SHP77 treated with DMSO at 0.1 percent for 48 hours (cell line): ENCODE measurements at places on chromosomes 4 and X.

DNA sequence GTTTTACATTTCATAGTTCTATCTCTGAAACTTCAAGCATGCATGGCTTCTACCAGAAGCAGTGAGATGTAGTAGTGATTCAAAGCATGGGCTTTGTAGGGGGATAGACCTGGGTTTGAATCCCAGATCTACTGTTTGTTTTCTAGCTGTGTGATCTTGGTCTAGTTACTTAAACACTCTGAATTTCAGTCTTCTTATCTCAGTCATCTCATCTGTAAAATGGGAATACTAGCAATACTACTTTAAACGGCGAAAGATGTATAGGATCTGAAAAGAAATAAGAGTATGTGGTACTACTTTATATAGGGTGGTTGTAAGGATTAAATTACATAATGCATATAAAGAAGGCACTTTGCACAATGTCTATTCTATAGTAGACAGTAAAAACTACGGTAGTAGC is 20.0 kb upstream of the RNF128 start:
- DNase-seq, result no peak

- no peak for DNase-seq
Measured at GRCh38 chr4:86223472-86223871, 136.4 kb downstream of the MAPK10 start.

DNA sequence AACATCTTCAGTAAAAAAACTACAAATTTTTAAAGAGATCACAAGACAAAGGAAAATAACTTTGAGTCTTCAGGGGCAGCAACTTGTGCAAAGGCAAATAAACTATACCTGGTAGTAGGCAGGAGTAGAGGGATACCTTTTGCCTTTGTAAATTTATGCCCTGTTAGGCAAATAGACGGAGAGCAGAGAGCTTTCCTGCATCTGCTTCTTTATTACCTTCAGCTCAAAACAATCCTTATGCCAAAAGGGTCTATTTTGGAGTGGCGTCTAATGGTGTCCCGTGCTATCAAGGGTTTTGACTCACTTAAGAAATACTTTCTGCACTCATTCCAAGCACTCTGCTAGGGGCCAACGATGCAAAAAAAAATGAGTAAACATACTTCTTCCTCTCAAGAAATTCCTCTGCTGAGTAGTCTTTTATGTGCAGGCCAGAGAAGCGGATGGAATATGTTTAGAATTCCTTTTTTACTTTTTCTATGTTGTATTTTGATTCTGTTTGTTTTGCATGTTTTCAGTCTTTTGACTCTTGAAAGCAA is 131.9 kb downstream of the ANXA5 start:
- DNase-seq, result no peak

- DNase-seq, result peak; percentile 42
Measured at GRCh38 chr4:53906606-53907190, 157.7 kb downstream of the CHIC2 start.

DNA sequence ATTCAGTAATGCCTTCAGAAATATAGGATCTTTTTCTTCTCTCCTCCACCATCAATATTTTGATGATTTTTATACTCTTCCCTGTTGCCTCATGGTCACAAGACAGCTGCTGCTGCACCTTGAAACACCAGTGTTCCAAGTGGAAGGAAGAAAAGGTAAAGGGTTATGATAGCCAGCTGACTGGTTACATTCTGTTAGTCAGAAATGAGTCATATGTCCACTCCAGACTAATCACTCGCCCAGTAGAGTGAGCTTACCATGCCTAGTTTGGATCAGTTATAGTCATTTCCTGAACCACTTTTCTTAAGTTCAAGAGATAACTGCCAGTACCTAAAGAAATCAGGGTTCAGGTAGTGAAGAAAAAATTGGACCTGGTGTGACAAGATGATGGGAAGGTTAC is 532.3 kb upstream of the SMIM31 start:
- no peak for DNase-seq

DNA sequence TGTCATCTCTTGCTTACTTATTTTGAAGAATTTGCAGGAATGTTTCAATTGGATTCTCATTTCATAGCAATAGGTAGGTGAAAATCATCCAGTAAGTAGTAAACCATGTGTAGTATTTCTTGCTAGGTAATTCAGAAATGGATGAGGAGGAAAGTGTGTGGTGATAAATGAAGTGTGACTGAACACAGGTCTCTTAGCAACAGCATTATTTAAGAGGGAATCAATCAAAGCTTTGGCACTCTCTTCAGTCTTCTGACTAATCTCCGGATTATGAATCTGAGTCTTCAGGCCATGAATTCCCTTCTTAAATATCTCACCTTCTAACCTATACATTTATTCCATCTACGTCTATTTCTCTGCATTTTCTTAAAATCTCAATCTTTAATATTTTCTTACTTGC is 55.8 kb upstream of the ARHGAP24 start:
- no peak for DNase-seq

DNA sequence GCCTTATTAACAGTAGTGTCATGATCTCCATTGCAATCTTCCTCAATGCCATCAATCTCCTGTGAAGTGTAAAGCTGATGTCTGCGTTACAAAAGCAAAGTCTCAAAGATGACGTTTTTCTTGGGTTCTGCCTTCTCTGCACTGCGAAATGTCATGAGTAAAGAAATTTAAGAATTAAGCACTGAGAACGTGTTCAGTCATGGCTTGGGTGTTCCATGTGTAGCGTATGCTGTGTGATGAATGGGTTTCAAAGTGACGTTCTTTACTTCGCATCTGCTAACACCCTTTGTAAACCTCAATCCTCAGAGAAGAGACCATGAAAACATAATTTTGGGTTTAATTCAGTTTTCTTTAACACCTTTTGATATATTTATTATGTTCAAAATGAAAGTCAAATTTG is 999 bp downstream of the NAP1L5 start:
- no peak for DNase-seq

GRCh38 chr4:186752325-186752724 is 28.7 kb upstream of the FAT1 start:
- DNase-seq, result no peak

GRCh38 chrX:47380268-47380667 is 9.9 kb downstream of the ZNF157 start:
- no peak for DNase-seq

GRCh38 chr4:22857411-22857810 is 164.7 kb downstream of the GBA3 start:
- no peak for DNase-seq

DNA sequence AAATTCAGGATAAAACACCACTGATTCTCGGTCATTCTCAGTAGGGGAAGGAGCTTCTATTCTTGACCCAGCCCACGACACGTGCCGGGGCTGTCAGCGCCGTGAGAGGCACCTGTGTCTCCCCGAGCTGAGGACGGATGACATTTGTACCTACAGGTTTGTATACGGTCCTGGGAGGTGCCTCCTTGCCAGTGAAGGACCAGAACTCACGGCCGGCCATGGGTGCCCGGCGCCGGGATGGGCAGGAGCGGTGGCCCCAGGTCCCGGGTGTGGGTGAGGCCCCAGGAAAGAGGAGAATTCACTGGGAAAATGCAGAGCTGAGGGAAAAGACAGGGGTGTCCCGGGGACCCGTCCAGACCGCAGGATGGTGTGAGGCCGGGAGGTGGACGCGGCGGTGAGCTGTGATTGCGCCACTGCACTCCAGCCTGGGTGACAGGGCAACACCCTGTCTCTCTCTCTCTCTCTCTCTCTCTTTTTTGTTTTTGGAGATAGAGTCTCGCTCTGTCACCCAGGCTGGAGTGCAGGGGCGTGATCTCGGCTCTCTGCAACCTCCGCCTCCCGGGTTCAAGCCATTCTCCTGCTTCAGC is 48.9 kb upstream of the PPP2R3B start:
- DNase-seq, result no peak

DNA sequence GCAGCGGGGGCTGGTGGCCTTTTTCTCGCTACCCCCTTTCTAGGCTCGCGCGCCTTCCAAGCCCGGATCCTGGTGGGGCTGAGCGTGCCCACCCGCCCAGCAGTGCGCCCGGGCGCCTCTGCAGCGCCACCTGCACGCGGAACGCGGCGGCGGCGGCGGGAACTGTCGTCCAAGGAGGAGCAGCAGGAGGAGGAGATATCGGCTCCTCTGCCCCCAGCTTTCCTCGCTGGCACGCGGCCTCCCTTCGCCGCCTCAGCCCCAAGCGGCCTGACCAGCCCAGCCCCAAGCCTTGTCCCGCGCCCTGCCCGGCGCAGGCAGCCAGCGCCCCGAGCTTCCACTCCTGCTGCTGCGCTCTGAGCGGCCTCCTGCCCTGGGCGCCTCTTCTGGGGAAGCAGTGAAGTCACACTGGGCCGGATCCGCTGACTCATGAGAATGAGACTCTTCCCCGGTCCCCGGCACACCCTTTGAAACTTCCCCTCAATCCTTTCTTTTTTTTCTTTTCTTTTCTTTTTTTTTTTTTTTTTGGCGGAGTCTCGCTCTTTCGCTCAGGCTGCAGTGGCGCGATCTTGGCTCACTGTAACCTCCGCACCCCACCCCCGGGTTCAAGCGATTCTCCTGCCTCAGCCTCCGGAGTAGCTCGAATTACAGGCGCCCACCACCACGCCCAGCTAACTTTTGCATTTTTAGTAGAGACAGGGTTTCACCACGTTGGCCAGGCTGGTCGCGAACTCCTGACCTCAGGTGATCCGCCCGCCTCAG is 10.6 kb upstream of the ELF4 start:
- no peak for DNase-seq

DNA sequence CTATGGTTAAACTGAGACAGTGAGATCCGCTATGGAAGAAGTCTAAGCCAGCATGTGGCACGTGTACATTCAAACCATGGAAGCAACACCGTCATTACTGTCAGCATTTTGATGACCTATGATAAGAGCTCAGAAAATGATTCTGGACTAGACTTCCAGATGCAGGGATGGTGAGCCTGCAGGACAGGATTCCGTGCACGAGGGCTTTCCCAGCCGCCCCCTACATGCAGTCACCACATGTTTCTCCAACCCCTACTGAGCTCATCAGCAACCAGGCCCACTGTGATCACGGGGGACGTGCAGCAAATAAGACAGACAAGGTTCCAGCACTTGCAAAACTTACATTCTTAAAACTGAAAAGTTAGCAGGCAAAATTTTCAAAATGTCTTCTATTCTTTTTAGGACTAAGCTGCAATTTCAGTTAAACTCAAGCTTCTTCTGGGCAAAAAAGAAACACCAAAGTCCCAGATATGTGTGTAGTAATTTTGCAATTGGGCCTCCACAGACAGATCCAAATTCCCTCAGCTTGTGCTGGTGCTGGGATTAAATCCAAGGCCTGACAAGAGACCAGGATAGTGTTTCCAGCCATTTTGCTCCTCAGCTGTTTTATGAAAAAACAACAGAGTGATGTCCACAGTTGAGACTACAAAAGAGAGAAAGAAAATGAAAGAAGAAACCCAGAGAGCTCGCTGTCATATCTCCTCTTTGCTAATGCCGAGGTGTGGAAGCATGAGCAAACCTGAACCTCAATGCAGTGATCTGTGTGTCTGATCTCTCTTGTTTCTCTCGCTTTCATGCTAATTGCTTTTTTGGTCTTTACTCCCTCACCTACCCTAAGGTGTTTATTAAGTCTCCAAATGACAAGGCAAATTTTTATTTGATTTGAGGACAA is 118.2 kb downstream of the AFAP1 start:
- DNase-seq, result no peak

DNA sequence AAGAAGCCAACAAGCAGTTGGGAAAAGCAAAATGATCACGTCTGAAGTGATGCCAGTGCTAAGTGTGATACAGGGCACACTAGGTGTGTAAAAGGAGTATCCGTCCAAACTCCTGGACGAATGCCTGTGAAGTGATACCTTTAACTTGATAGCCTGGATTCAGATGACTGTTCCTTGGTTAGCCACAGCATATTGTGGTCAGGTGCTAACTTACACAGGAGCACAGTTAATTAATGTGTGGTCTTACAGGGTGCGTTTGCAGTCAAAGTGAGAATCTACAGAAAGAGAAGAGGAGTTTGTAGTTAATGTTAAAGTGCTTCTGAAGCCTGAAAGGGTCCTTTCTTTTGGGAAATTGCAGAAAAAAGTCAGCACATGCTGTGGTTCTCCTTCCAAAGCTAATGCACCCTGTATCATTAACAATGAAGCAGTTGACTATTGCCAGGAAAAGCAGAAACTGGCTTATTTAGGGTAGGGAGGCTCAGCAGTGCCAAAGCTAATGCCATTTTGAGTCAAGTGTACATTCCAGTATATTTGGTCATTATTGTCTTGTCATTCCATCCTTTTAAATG is 61.1 kb downstream of the DCLK2 start:
- DNase-seq, result no peak

DNA sequence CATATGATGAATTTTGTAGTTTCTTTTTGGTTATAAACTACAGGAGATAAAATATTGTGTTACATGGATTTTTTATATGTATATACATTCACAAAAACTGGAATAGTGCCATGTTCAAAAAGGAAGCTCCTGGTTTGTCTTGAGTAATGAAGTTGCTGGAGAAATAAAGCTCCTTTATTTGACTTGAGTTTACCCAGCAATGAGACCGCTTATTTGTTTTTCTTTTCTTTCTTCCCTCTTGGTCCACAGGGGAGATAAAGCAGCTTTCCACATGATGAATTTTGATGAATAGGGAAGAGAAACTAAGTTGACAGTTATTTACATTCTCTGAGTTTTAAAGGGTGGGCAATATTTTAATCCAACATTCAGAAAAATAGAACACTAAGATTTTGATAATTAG is 176.5 kb downstream of the GPM6A start:
- DNase-seq, result no peak

GRCh38 chrX:1421433-1422134 is 29.7 kb upstream of the SLC25A6 start:
- no peak for DNase-seq

DNA sequence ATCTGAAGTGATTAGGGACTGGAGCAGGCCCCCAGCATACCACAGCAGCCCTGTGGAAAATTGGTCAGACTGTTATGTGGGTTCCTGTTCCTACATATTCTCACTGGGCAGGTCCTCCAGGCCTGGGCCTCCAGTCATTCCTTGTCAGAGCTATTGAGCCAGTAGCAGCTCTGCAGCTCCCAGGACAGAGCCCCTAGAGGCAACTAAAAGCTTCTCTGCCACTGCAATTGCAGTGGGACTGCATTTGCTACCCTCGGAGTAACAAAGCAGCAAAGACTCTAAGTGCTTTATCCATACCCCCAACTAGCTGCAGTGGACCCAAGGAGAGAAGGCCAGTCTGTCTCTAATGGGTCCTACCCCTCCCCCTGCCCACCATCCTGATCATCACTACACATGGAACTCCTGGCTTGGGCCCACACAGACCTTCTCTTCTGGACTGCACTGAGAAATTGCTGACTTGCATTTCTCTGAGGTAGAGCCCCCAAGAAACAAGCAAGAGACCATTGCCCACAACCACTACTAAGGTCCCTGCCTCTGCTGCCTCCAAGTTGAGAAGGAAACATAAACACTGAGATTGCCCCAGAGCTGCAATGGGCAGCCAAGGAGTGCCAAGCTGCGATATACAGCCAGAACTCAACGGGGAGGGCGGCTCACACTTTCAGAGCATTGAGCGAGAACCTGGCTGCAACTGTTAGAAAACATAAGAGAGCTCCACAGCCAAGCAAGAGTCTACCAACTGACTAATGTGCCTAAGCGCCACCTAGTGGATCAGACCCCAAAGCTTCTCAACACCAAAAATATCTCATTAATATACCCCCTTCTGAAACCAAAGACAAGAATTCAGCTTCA is 738.7 kb upstream of the NDST4 start:
- DNase-seq, result peak; percentile 15

- DNase-seq, result no peak
Measured at GRCh38 chrX:118455013-118455412, 40.6 kb upstream of the DOCK11 start.

GRCh38 chrX:131764216-131764615 is 220.3 kb downstream of the OR13H1 start:
- no peak for DNase-seq
